ENCODE measurements at places on chromosomes 6 and 20. TPM values are rescaled to one million over a fixed set of nuclear protein-coding genes. Genes with fewer than 3 reads are reported as not detected.

PI16 gene
- total RNA-seq, result 11.9 TPM

SNPH gene
- total RNA-seq, result 3.8 TPM

OPN5 gene
- not detected for total RNA-seq

IL17F gene
- total RNA-seq, result not detected

GRCh38 chr6:170005665-170006064 is 254.2 kb downstream of the ERMARD start:
- H3K36me3 ChIP-seq, result no peaks in the 10 kb centered on the region
- H3K4me1 ChIP-seq, result peaks cover 3% of the 10 kb centered on the region
- DNase-seq, result no peak
- peaks cover 6% of the 10 kb centered on the region for H3K27me3 ChIP-seq
- no peak overlapping the region for H3K4me3 ChIP-seq

- H3K4me1 ChIP-seq, result no peaks in the 10 kb centered on the region
- no peaks in the 10 kb centered on the region for H3K27me3 ChIP-seq
- H3K27ac ChIP-seq, result no peak overlapping the region
Observed at GRCh38 chr6:69894578-69895347, 28.4 kb downstream of the COL19A1 start.

GRCh38 chr20:44566811-44567210 is 15.6 kb upstream of the PKIG start:
- peaks cover 13% of the 10 kb centered on the region for H3K4me1 ChIP-seq
- H3K4me3 ChIP-seq, result no peak overlapping the region
- no peak for DNase-seq
- no peaks in the 10 kb centered on the region for H3K27me3 ChIP-seq

Measured in lower lobe of right lung (tissue), 2 donors.